ENCODE measurements at places on chromosomes 12 and 14.
A peak's percentile ranks its signal among the peaks of the same experiment; 100 is the strongest.

GRCh38 chr12:67774983-67775587 is 126.5 kb downstream of the DYRK2 start:
- no peak for DNase-seq

DNA sequence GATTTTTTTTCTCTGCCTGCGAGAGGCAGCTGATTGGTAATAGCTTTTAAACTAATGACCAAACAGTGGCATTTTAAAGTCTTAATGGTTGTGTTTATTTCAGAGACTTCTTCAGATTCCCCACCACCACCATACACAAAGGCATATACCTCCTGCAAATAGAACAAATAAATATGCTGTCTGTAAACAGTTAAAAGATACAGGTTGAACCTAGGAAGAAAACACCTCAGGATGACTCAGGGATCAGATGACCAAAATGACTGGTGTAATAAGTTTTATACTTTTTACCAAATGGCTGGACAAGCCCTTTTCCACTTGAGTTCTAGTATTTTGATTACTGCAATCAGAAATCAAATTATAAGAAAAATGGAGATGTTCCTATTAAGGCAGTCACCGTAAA is 364.1 kb downstream of the PAWR start:
- DNase-seq: no peak

GRCh38 chr12:23550753-23551152 is 398.7 kb downstream of the SOX5 start:
- DNase-seq: no peak

- no peak for DNase-seq
These were observed 335.8 kb downstream of the FLRT2 start for GRCh38 chr14:85865701-85866100.

DNA sequence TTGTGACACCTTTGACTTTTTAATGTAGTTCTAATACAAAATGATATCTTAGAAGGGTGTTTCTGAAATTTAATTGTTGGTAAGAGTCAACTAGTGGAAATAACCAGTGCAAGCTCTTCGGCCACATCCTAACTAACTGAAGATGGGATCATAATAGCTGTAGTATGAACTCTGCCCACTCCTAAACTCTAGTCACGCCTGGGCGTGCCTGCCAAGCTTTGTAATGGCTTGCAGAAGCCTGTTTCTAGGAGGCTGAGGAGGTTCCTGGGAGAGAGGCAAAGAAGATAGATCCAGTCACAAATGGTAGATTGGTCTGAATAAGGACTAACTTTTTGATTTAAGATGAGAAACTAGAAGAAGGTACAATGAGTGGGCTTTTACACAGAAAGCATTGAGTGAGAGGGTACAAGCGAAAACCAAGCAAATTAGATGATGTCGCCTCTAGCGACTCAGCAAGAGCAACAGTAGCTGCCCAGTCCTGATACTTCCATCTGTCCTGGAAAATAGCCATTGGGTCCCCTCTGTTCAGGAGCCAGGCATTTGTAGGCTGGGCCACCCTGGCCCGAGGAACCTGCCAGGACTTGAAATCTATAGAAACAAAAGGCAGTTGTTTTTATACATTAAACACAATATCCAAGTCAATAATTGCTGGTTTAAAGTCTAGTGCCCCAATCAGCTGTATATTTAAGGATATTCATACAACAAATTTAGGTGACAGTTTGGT is 148.8 kb downstream of the SLC38A4 start:
- no peak for DNase-seq

- no peak for DNase-seq
These were observed 41.7 kb downstream of the NEDD1 start for GRCh38 chr12:96948782-96949181.

DNA sequence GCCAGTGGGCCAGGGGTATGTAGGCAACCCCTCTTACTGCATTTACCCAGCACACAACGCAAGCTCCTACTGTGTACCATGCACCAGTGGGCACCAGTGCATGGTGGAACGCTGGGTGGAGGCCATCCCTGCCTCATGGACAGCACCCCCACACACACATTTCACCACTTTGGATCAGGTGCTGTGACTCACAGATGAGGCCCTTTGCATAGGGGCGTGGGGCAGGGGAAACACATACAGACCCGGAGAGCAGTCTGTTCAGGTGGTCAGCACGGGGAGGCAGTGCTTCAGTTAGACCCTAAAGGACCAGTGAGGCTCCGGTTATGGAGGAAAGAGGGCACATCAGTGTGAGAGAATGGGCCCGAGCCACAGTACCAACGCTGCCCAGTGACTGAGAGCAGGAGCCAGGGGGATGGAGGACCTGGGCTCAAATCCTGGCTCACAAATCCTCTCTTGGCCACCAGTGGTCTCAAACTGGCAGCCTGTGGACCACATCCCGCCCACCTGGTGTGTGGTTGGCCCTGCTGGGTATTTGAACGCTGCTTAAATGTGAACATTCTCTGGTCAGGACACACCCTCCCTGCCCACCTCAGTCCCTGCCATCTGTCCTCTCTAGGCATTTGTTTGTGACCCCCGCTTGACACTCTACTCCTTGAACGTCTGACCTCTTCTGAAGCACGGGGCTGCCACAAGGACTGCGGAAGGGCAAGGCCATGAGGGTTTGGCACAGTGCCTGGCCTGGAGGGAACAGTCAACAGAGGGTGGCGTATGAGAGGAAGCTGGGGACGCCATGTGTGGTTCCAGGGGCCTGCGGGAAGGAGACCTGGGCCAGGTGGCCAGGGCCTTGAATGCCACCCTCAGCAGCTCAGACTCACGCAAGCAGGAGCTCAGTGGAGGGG is 46.7 kb downstream of the FAM222A start:
- no peak for DNase-seq

GRCh38 chr12:106386813-106387535 is 29.4 kb downstream of the POLR3B start:
- no peak for DNase-seq

GRCh38 chr12:121626853-121627640 is 717 bp downstream of the ORAI1 start:
- DNase-seq: peak; percentile 92

- no peak for DNase-seq
These were observed 23.7 kb downstream of the NCOR2 start for GRCh38 chr12:124543590-124544310.

DNA sequence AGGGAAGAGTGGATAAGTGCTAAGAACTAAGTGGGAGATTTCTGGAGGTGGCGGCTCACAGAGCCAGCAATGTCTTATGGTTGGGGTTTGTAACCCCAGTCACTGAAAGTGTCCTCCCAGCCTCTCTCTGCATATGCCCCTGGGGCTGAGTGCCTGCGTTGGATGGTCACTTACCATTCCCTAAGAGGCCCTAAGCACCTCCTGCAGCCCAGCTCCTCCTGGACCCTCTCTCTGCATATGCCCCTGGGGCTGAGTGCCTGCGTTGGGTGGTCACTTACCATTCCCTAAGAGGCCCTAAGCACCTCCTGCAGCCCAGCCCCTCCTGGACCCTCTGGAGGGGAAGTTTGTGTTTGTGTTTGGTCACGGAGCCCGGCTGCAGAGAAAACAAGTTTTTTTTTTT is 425.8 kb downstream of the TMEM121 start:
- no peak for DNase-seq

Data from stimulated activated CD4-positive, alpha-beta T cell treated with anti-CD3 and anti-CD28 coated beads, Interleukin-4, amount 100 ng/mL, for 24 hours (primary cell).